H54 (cell line): ENCODE measurements at places on chromosomes 16 and 17.
A peak's percentile ranks its signal among the peaks of the same experiment; 100 is the strongest.

DNA sequence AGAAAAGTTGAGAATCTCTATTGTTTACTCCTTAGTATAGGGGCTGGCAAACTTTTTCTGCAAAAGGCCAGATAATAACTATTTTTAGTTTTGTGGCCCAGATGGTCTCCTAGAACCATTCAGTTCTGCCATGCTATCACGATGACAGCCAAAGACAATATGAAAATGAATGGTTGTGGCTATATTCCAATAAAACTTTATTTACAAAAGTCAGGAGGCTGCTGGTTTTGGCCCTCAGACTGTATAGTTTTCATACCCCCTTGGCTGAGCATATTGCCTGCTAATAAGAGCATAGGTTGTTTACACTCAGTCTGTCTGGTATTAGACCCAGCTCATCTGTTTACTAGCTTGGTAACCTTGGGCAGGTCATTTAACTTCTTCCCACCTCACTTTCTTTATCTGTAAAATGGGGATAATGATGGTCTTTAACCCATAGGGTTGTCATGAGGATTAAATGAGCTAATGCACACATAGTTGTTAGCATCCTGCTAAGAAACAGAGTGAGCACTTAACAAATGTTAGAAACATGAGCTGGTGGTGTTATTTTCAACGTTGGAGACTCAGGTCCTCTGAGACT lies 156.3 kb downstream of the MSI2 start:
- DNase-seq: no peak

GRCh38 chr17:76772842-76773525 lies 35.1 kb downstream of the MFSD11 start:
- DNase-seq: peak; percentile 57

- no peak for DNase-seq
These were observed 173.3 kb downstream of the PMP22 start for GRCh38 chr17:15091825-15092224.

GRCh38 chr17:68627956-68628575 lies 26.9 kb upstream of the FAM20A start:
- DNase-seq: no peak

GRCh38 chr16:13958474-13958873 lies 38.5 kb downstream of the ERCC4 start:
- no peak for DNase-seq

- no peak for DNase-seq
These were observed 13.7 kb upstream of the WIPI1 start for GRCh38 chr17:68470961-68471360.

DNA sequence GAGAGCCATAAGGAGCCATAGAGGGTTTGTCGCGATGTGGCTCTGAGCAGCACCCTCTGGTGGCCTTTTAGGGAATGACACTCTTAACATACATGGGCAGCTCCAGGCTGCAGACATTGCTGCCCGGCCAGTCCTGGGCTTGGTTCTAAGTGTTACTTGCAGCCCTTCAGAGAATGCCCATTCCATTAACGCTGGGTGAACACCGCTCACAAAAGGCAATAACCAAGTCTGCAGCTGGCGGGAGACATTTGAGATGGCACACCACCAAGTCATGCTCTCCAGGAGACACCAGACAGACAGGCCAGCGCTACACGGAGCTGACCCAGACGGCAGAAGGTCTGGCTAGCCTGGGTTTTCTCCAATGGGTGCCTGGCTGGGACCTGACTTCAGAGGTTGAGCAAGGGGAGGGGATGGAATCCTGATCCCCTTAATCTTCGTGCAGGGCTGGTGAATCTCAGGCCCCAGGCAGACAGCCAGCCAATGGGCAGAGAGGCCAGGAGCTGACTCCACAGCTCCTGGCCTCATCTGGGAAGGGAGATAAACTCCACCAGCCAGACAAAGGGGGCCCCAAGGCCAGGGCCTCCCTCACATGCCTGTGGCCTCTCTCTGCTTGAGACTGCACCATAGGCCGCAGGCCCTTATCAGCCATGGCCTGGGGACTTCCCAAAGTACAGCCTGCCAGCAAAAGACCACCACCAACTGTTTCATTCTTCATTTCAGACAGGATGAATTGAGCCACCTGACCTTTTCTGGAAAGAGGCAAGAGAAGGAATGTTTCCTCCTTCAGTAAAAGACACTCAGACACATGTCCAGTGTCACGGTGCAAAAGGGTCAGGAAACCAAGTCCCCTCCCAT lies 58.8 kb downstream of the ZDHHC7 start:
- peak; percentile 78 for DNase-seq

- DNase-seq: no peak
These were observed 39.8 kb downstream of the KSR1 start for GRCh38 chr17:27496005-27496404.

DNA sequence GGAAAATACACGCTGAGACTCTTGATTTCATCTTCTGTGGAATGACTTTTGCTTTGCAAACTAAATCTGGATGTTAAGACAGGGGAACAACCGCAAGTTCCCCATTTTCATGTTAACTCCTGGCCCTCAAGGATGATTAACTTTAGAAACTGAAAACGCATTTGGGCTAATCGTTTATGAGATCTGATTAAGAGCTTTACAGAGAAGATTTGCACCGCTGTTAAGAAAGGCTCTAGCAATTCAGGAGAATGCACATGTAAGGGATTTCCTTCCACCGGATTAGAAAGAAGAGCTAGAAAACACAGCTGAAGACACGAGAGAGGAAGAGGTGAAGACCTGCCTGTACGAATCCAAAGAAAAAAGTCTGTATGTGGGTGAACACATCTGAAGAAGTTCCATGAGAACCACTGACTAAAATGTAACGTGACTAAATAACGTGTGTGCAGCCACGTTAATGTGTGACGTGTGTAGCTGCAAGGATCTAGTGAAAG lies 106.4 kb downstream of the YPEL2 start:
- no peak for DNase-seq

DNA sequence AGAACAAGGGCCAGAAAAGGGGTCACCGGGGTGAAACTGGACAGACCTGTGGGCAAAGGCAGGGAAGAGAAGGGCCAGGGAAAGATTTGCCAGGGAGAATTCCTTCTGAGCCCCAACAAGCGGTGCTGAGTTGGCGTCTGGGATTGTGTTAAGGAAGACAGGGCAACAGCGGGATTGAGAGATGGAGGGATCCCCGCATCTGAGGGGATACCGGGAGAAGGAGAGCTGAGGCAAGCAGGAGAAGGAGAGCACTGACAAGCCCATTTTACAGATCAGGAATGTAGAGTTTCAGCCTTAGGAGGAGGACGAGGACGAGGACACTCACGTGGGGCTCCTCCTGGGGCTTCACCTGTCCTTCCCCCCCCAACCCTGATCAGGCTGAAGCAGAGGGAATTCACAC lies 998 bp upstream of the ABCC3 start:
- DNase-seq: no peak

GRCh38 chr17:67130768-67131167 lies 86.4 kb downstream of the CACNG1 start:
- no peak for DNase-seq

GRCh38 chr16:57624806-57625500 lies 3.5 kb upstream of the ADGRG1 start:
- no peak for DNase-seq

GRCh38 chr17:45262516-45263476 lies 902 bp upstream of the SPATA32 start:
- DNase-seq: no peak

DNA sequence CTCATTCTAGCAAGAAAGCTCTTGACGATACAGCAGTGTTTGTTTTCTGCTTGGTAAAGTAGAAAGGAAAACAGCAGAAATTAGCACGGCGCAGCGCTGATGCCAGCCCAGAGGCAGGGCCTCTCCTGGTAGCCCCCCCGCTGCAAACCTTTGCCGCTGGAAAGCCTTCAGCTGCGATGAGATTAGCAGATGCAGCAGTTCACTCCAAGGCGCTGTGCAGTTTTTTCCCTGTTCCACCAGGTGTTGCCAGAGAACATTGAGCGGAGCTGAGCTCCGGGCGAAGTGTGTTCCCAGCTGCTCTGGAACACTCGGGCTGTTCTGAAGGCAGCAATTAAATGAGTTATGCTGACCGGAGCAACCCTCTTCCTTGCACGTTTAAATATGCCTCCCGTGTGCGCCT lies 72.5 kb downstream of the RBFOX1 start:
- DNase-seq: no peak

DNA sequence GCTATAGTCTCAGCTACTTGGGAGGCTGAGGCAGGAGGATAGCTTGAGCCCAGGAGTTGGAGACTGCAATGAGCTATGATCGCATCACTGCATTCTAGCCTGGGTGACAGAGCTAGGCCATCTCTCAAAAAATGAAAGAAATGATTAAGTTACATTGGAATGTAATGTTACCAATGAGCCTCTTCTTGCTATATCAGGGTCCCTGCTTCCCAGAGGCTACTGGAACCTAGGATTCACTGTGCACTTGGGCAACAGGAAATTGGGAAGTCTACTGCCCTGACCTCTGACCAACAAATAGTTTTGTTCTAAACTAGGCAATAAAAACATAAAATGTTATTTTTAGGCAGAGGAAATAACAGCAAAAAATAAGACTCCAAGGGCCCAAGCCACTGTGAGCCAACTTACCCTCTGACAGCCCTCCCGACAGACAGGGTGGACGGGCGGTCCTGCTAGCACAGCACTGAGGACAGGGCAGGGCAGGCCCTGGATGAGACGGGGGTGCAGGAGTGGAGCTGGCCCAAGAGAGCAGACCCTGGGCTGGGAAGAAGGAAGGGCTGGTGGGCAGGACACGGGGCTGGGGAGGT lies 27.5 kb downstream of the NSMCE1 start:
- peak; percentile 40 for DNase-seq

DNA sequence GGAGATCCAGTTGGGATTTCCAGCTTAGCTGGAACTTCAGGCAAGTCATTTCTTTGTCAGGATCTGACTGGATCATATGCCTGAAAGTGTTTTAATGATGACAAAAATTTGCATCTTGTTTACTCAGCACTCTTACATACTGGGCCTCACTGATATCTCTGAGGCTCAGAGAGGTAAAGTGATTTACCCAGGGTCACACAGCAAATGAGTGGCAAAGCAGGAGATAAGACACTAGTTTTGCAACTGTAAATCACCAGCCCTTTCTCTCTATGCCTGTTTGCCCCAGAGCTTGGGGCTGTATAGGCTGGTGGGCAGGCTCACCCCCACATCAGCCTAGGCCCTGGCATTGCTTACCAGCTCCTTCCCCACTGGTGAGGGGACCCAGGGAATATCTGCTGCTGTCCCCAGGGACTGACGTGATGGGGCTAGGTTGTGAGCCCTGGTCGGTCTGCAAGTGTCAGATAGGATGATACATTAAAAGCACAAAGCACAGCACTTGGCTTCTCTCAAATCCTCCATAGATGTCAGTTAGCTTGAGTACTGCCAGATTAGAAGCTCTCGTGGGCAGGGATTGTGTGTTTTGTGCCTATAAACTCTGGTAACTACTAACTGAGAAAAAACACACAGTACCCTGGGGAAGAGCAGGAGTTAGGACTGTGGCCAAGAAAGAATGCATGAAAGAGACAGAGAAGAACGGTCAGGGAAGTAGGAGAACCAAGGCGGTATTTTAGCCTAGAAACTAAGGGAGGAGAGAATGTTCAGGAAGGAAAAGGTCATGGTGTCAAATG lies 165.4 kb downstream of the COPRS start:
- DNase-seq: no peak
